NCI-H1930 (cell line): ENCODE measurements at places on chromosomes 13 and 19.

- DNase-seq: no peak
Measured at GRCh38 chr19:4088975-4089374, 22.3 kb upstream of the ZBTB7A start.

GRCh38 chr13:107838588-107839161 lies 376.7 kb downstream of the LIG4 start:
- no peak for DNase-seq

GRCh38 chr19:28471731-28472510 lies 741.0 kb downstream of the UQCRFS1 start:
- no peak for DNase-seq

DNA sequence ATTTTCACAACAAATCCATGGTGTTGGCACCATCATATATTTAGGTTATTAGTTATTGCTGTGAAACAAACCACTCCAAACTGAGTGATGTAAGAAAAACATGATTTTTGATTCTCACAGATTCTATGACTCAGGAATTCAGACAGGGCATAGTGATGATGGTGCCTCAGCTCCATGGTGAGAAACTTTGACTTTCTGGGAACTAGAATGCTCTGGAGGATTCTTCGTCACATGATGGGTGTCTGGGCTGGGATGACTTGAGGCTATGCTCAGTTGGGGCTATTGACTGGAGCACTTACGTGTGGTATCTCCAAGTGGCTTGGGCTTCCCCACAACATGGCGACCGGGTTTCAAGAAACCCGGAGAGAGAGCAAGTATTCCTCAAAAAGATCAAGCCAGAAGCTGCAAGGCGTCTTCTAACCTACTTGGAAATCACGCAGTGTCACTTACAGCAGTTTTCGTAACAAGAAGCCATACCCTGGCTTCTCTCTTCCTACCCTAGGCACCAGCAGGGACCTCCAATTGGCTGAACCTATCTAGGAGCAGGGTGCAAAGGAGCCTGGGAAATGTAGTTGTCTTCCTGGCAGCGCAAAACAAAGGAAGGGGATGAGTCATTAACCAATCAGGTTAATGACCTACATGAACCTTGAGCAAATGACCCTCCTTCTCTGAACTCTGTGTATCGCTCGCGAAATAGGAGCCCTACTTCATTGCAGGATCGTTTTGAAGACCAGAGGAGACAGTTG lies 22.4 kb downstream of the VAV1 start:
- no peak for DNase-seq

DNA sequence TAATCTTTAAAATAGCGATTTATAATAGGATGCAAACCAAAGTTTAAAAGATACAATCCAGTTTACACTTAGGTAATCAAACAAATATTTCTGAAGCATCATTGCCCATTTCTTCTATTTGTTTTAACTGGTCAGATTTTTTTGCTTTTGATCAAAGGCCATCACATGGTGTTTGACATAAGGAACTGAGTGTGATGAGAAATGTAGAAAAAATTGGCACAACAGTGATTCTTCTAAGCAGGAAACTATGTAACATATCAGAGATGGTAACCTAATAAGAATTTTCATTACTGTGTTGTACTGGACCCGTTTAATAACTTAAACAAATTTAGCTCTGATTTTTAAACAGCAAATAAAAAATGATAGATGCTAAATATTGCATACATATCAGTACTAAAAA lies 644.7 kb upstream of the KLF12 start:
- no peak for DNase-seq

GRCh38 chr13:110798081-110798994 lies 84.8 kb downstream of the ING1 start:
- DNase-seq: no peak
